NCI-H2081 (cell line): ENCODE measurements at places on chromosomes 5 and 9.

DNA sequence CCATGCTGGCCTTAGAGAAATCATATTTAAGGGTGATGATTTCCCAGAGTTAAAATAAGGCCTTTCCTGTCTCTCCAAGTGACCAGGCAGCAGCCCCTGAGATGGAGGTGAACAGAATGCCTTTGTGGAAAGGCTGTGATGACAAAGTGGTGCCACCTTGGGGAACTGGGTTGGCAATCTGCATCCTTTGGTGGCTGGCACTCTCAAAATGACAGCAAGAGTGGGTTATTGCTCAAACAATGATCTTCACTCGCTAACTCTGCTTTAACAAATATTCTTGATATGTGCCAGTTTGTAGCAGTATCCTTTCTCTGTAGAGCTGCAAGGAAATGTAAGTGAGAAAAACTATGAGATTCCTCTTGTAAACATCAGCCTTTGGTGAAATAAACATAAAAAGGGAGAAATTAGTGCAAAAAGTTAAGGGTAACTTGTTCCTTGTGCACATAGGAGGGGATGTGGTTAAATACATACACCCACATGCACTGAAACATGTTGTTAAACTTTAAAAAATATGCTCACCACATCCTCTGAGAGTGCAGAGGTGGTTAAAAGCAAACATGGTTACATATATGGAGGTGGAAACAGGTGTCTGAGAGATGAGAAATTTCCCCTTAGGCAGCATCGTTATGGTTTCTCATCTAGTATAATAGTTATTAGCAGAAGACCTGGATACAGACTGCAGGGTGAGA is 373.4 kb upstream of the CTNND2 start:
- no peak for DNase-seq

- DNase-seq, result peak; percentile 50
These were observed 136.7 kb upstream of the TNFAIP8 start for GRCh38 chr5:119218830-119219782.

DNA sequence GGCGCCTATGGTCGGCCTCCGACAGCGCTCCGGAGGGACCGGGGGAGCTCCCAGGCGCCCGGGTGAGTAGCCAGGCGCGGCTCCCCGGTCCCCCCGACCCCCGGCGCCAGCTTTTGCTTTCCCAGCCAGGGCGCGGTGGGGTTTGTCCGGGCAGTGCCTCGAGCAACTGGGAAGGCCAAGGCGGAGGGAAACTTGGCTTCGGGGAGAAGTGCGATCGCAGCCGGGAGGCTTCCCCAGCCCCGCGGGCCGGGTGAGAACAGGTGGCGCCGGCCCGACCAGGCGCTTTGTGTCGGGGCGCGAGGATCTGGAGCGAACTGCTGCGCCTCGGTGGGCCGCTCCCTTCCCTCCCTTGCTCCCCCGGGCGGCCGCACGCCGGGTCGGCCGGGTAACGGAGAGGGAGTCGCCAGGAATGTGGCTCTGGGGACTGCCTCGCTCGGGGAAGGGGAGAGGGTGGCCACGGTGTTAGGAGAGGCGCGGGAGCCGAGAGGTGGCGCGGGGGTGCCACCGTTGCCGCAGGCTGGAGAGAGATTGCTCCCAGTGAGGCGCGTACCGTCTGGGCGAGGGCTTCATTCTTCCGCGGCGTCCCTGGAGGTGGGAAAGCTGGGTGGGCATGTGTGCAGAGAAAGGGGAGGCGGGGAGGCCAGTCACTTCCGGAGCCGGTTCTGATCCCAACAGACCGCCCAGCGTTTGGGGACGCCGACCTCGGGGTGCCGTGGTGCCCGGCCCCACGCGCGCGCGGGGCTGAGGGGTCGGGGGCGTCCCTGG is 561 bp downstream of the DAPK1 start:
- DNase-seq, result peak; percentile 46

- no peak for DNase-seq
These were observed 381.3 kb downstream of the ANXA1 start for GRCh38 chr9:73532985-73533384.

DNA sequence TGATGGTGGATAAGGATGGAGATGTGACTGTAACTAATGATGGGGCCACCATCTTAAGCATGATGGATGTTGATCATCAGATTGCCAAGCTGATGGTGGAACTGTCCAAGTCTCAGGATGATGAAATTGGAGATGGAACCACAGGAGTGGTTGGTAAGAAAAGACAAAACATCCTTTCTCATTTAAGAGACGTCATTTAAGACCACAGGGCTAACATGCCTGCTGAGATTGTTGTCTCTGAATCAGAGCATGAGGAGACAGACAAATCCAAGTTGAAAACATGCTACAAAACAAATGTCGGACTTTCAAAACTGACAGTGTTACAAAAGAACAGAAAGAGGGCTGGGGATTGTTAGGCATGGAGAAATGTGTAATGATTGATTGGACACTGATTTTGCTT is 4.6 kb downstream of the CCT5 start:
- no peak for DNase-seq
